ENCODE measurements at places on chromosomes 1 and 21. TPM values are rescaled to one million over a fixed set of nuclear protein-coding genes. Genes with fewer than 3 reads are reported as not detected.

DNA sequence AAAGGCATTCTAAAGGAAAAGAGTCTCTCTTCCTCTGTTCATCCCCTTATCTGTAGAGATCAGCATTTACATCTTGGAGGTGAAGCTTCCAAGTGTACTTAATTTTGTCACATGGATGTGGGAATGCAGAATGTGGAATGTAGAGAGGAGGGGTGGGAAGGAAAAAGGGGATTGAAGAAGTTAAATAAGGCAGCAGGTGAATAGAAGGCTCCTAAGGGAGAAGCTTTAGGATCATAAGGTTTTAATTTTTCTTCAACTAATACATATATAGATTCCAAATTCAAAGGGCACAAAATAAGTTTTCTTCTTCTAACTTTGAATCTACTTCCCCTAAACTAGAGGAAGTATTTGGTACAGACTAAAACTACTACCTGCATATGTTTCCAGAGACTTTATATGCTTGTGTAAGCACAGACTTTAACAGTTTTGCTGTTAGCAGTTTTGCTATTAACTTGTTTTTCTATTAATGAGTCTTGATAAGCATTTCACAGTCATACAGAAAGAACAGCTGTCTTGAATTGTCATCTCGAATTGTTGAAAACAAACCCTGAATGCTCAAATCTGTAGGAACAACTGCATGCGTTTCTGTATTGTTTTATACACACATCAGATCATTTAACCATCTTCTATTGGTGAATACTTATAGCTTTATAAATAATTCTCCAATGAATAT, 12.7 kb downstream of the TENT5C start:
- peak overlapping the region; percentile 94 for H3K27ac ChIP-seq
- H3K36me3 ChIP-seq = peaks cover 61% of the 10 kb centered on the region
- no peaks in the 10 kb centered on the region for H3K27me3 ChIP-seq

GRCh38 chr1:200435200-200435780, 25.5 kb upstream of the ZNF281 start:
- H3K4me3 ChIP-seq = no peak overlapping the region
- no peak overlapping the region for H3K27ac ChIP-seq
- H3K36me3 ChIP-seq = no peaks in the 10 kb centered on the region
- peaks cover 9% of the 10 kb centered on the region for H3K4me1 ChIP-seq

Gene DNM3
- 1.5 TPM for total RNA-seq

Gene DCDC2B
- 0.19 TPM for total RNA-seq

Gene FBXO42
- total RNA-seq = 34.9 TPM

Gene GON4L
- 124 TPM for total RNA-seq

All from natural killer cell treated with Interleukin-12 subunit alpha and Interleukin-12 subunit beta and Interleukin-15 and Interleukin-18, amount 100 ng/mL, for 72 hours (primary cell).